ENCODE measurements at places on chromosomes 5 and 9.
A peak's percentile ranks its signal among the peaks of the same experiment; 100 is the strongest.

GRCh38 chr5:116539222-116539621 lies 35.4 kb downstream of the SEMA6A start:
- DNase-seq: no peak

DNA sequence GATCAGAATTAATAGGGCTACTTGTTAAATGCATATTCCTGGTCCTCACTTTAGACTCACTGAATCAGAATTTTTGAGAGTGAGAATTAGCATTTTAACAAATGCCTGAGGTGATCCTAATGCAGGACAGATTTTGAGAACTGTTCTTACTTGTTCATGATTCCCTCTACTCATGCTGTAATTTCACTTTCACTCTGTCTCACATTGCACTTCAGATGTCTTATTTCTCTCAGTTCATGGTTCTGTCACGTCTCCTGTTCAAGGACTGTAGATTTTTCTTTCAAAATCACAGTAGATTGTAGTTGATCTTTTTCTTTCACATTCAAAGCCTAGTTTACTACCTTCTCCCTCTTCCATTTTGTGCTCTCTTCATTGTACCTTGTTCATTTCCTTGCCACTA lies 54.3 kb downstream of the ADGRV1 start:
- DNase-seq: no peak

DNA sequence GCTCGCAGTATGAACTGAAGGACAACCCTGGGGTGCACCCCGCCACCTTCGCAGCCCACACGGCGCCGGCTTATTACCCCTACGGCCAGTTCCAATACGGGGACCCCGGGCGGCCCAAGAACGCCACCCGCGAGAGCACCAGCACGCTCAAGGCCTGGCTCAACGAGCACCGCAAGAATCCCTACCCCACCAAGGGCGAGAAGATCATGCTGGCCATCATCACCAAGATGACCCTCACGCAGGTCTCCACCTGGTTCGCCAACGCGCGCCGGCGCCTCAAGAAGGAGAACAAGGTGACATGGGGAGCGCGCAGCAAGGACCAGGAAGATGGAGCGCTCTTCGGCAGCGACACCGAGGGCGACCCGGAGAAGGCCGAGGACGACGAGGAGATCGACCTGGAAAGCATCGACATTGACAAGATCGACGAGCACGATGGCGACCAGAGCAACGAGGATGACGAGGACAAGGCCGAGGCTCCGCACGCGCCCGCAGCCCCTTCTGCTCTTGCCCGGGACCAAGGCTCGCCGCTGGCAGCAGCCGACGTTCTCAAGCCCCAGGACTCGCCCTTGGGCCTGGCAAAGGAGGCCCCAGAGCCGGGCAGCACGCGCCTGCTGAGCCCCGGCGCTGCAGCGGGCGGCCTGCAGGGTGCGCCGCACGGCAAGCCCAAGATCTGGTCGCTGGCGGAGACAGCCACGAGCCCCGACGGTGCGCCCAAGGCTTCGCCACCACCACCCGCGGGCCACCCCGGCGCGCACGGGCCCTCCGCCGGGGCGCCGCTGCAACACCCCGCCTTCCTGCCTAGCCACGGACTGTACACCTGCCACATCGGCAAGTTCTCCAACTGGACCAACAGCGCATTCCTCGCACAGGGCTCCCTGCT lies 3.8 kb downstream of the IRX1 start:
- no peak for DNase-seq

- no peak for DNase-seq
Observed at GRCh38 chr9:106726070-106726815, 136.7 kb upstream of the ZNF462 start.

- peak; percentile 15 for DNase-seq
Observed at GRCh38 chr5:72231991-72232703, 87.9 kb downstream of the MRPS27 start.

GRCh38 chr9:406886-407654 lies 192.4 kb downstream of the DOCK8 start:
- no peak for DNase-seq

- DNase-seq: no peak
Observed at GRCh38 chr5:668283-668995, 24.7 kb downstream of the TPPP start.

- no peak for DNase-seq
Observed at GRCh38 chr5:173507171-173507570, 109.3 kb downstream of the BOD1 start.

- DNase-seq: no peak
Observed at GRCh38 chr5:167489202-167489601, 802.2 kb upstream of the WWC1 start.

GRCh38 chr9:89603767-89604665 lies 796 bp upstream of the GADD45G start:
- peak; percentile 39 for DNase-seq

DNA sequence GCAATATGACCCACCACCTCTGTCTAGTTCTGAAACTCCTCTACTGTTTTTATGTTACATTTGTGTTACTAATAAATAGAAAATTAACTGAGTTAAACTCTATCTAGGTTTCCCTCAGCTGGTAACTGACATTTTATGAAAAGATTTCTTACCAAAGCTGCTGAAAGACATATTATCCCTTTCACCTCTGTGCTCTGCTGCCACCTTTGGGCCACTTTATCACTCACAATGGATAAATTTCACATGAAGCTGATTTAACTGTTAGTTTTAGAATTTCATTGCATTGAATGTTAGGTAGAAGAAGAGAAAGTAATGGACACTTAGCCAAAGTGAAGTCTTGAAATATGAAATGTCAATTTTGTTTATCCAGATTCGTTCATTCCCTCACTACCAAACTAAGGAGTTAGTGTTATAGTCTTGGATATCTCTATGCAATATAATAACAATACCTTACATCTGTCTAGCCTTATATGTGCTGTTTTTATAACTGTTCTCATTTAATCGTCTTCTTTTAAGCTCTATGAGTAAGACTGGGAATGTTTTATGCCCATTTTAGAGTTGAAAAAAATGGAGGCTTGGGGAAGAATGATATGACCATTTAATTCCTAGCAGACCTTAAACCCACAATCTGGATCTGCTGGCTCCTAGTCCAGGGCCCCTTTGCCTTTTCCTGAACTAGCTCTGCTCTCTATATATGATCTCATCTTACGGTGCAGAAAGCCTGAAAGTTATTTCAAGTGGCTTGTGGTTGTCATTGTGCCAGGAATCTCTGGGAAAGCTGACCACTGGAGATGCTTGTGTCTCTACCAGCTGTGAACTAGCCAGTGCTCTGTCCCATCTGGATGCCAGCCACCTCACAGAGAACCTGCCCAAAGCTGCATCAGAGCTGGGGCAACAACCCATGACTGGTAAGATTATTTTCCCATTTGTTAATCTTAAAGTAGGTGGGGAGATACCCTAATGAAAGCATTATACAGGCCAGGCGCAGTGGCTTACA lies 97.1 kb downstream of the GOLPH3 start:
- DNase-seq: no peak

DNA sequence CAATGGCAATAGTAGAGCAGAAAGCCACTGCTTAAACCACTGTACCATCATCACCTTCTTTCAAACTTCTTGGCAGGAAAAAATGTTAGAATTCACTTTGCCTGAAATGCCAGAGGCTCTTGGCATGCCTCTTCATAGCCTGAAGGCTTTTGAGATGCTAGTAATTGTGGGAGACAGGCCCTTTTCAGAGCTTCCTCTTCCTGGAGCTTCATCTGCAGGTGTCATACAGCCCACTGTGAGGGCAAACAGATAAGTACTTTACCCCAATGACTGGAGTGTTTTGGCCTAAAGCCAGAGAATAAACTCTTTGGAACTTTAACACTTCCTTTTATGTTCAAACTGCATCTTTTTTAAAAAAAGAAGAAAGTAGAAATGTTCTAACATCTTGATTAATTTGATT lies 81.3 kb upstream of the TMEM171 start:
- no peak for DNase-seq

GRCh38 chr5:7395947-7396712 lies at the start of gene ADCY2:
ADCY2 (plus strand) TSS chr5:7396138; CDS start chr5:7396297, 159 bp downstream.
- no peak for DNase-seq

GRCh38 chr9:107991581-107991980 lies 502.0 kb upstream of the KLF4 start:
- DNase-seq: no peak

GRCh38 chr9:94084314-94084713 lies at the start of gene PTPDC1:
PTPDC1 (plus strand) TSS chr9:94084464; CDS start chr9:94084531, 67 bp downstream.
- no peak for DNase-seq

GRCh38 chr5:9046756-9047481 lies 499.0 kb downstream of the SEMA5A start:
- DNase-seq: no peak

DNA sequence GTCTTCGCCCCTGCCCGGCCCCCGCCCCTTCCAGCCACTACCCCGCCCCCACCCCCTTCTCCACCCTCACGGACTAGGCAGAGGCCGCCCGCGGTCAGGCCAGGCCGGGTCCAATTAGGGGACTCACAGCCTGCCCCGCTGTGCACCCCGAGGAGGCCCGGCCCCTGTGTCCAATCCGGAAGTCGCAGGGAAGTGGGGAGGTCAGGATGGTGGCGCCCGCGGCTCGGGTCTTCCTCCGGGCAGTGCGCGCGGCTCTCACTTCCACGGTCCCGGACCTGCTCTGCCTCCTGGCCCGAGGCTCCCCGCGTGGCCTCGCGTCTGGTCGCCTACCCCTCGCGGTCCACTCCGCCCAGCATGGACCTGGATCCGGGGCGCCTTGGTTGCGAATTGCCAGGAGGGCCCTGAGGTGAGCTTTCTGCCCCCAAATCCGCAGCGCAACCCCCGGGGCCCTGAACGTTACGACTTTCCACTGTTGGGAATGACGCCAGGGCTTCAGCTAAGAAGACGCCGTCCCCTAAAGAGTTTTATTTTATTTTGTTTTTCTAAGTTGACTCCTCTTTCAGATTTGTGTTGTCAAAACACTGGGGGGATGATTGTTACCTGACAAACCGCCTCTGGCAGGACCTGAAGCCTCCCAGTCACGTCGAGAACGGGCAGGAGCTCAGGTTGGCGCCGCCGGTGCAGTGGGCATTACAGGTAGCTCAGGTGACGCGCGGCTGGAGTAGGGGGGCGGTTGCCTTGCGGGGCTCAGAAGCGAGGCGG lies 763 bp upstream of the IRX2 start:
- no peak for DNase-seq

GRCh38 chr5:75524071-75524470 lies 12.4 kb downstream of the POLK start:
- peak; percentile 80 for DNase-seq

GRCh38 chr9:26163931-26164330 lies 485.7 kb upstream of the TUSC1 start:
- DNase-seq: no peak

DNA sequence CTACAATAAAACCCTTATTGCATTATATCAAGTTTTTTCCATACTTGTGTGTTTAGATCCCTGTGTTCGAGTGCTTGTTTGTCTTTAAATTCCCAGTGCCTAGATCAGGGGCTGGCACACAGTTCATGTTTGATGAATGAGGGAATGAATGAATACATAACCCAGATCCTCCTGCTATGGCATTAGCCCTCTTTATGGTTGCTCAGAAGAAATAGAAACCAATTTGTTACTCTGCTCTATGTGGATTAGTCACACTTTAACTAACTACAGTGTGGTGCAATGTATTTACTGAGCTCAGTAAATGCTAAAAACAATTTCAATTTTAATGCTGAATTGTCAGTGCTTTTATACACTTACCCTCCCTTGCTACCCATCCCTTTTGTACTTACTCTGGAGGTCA lies 16.4 kb upstream of the GALNT10 start:
- DNase-seq: no peak

DNA sequence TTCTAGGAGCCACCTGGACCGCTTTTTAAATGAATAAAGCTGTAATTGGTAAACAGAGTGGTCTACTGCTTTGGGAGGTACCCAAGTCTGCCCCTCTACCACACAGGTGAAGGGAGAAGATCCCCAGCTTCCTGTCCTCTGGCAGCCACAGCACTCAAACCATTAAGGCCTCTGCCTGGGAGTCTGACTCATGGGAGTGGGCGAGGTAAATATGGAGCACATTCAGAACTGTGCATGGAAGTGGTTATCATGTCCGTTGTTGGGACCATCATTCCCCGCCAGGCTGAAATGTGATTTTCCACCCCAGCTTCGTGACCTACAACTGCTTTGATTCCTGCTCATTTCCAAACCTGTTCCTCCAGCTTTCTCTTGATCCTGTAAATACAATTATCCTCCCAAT lies 59.5 kb upstream of the ALDH1B1 start:
- DNase-seq: no peak

DNA sequence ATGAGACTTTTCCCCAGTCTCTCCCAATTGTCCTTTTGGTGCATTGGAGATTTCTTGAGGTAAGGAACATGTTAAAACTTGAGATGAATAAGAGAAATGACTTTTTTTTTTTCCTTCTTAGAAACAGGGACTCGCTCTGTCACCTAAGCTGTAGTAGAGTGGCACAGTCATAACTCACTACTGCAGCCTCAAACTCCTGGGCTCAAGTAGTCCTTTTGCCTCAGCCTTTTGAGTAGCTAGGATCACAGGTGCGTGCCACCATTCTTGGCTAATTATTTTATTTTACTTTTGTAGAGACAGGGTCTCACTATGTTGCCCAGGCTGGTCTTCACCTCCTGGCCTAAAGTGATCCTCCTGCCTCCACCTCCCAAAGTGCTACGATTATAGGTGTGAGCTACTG lies 25.9 kb downstream of the CDC42SE2 start:
- no peak for DNase-seq
